Left lung (tissue), 14 donors: ENCODE measurements at places on chromosomes 16 and 17. TPM values are rescaled to one million over a fixed set of nuclear protein-coding genes. Genes with fewer than 3 reads are reported as not detected.

PHOSPHO1 gene
- total RNA-seq = 1.0 TPM

CCP110 gene
- total RNA-seq = 23.6 TPM

KRTAP4-5 gene
- total RNA-seq = not detected

GRB2 gene
- total RNA-seq = 214 TPM

EVI2B gene
- total RNA-seq = 80.4 TPM

C17orf107 gene
- 2.0 TPM for total RNA-seq

PHKB gene
- total RNA-seq = 92.0 TPM

CDIPT gene
- total RNA-seq = 84.8 TPM

APOH gene
- 2.7 TPM for total RNA-seq

TP53TG3 gene
- total RNA-seq = not detected
